ENCODE measurements at places on chromosomes 7 and 10.

GRCh38 chr10:42543840-42544372, 94.5 kb downstream of the ZNF33B start:
- DNase-seq, result no peak

GRCh38 chr10:33794460-33794859, 460.0 kb upstream of the NRP1 start:
- no peak for DNase-seq

DNA sequence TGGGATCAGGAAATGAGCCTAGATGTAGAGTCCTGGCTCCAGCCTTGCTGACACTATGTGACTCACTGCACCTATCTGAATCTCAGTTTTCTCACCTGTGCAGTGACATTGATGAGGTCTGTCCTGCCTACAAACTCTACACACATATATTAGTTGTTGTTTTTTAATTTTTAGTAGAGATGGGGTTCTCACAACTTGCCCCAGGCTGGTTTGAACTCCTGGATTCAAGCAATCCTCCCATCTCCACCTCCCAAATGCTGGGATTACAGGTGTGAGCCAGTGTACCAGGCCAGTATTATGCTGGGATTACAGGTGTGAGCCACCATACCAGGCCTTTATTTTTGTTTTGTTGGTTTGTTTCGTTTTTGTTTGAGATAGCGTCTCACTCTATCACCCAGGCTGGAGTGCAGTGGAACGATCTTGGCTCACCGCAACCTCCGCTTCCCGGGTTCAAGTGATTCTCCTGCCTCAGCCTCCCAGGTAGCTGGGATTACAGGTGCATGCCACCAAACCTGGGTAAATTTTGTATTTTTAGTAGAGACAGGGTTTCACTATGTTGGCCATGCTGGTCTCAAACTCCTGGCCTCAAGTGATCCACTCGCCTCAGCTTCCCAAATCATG, 11.8 kb upstream of the DDIT4 start:
- DNase-seq, result no peak

DNA sequence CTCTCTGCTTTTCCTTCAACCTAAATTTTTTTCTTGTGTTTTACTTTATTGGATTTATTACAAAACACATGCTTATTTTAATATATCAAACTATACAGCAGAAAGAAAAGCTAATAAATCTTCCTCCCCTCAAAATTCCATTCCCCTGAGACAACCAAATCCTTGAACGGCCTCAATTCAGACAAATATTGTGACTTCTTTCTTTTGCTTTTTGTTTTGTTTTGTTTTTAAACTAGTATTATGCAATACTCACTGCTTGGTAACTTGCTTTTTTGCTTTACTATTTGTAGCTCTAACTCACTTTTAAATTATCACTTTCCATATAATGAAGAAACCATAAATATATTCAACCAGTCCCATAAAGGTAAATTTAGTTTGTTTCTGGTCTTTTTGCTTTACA, 59.4 kb upstream of the CDK1 start:
- no peak for DNase-seq

- no peak for DNase-seq
These were observed 683.2 kb downstream of the LRMDA start for GRCh38 chr10:76114581-76115001.

DNA sequence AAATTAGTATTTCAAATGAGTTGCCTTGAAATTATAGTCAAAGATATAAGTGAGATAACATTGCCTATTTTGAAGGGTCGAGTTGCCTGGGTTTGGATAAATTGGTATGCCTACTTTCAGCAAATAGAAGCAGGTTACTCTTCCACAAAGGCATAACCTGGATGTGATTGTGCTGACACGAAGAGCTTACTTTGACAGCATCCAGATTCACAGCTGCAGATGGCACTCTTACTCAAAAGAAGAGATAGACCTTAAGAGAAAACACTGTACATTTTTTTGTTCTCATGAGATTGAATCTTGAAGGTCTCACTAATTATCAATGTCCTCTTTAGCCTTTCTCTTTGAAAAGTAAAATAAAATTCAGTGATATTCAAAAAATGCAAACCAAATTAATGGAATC, 1338.7 kb downstream of the REEP3 start:
- no peak for DNase-seq

GRCh38 chr10:93154531-93154930, 80.8 kb downstream of the CYP26A1 start:
- DNase-seq, result no peak

All from stimulated activated CD8-positive, alpha-beta memory T cell treated with anti-CD3 and anti-CD28 coated beads, Interleukin-2, amount 100 ng/mL, for 1 hour (primary cell).